ENCODE measurements at places on chromosomes 7 and 10. TPM values are rescaled to one million over a fixed set of nuclear protein-coding genes. Genes with fewer than 3 reads are reported as not detected.

GRCh38 chr7:155711081-155711480 is 66.6 kb downstream of the RBM33 start:
- H3K27ac ChIP-seq: no peak overlapping the region
- no peak overlapping the region for H3K4me3 ChIP-seq
- no peaks in the 10 kb centered on the region for H3K27me3 ChIP-seq
- H3K36me3 ChIP-seq: peaks cover 86% of the 10 kb centered on the region

The PWWP2B gene
- polyA plus RNA-seq: 2.4 TPM

The SCART1 gene
- not detected for polyA plus RNA-seq

GRCh38 chr7:155643804-155644177 is 670 bp upstream of the RBM33 start:
- peak overlapping the region; percentile 94 for H3K4me3 ChIP-seq
- peaks cover 40% of the 10 kb centered on the region for H3K36me3 ChIP-seq
- peak; percentile 3 for DNase-seq
- H3K27ac ChIP-seq: peak overlapping the region; percentile 77
- peaks cover 15% of the 10 kb centered on the region for H3K4me1 ChIP-seq

The LIPK gene
- not detected for polyA plus RNA-seq

DNA sequence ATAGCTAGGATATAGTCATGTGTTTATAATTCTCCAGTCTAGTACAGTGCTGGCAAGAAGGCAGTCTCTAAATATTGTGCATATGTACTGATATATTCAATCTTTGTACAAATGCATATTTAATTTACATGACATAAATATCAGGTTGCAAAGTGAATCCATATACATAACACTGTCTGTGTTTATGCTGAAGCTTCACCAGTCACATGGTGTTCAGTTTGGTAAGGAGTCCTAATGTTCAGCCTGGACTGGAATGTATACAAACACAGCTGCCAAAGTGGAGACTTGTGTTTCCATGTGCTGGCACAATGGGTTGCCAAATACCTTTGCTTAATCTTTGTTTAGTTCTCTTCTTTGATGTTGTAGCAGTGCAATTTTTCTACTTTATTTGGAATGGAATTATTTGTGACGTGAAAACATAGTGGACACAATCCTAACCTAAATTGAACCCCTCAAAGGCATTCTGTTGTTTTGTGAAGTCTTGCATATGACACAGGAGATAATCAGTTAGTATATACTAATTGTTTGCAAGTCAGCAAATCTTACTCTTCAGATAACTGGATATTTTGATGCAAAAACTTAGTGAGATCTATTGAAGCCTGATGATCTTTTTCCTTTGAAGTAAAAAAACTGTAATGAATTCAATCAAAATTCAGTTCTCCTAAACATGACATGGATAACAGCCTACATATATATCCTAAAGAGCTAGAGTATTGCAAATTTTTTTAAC is 17.3 kb upstream of the ARL4A start:
- peak overlapping the region; percentile 86 for H3K27ac ChIP-seq
- no peak for DNase-seq
- no peaks in the 10 kb centered on the region for H3K27me3 ChIP-seq
- no peaks in the 10 kb centered on the region for H3K36me3 ChIP-seq
- peak overlapping the region; percentile 60 for H3K4me3 ChIP-seq
- peaks cover 62% of the 10 kb centered on the region for H3K4me1 ChIP-seq

DNA sequence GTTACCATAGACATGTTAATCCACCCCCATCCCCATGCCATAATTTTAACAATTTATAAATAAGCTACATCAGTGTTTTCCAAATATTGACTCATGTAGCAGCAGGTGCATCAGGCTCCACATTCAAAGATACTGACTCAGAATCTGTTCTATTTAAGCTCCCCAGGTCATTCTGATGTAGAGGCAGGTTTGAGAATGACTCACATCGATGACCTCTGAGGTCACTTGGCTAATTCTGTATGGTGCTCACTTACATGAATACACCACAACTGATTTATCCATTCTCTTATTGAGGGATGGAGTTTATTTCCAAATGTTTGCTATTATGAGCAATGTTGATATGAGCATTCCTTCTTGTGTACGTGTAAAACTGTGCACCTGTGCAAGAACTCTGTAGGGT is 1159.0 kb downstream of the TYW1 start:
- DNase-seq: no peak
- H3K27ac ChIP-seq: no peak overlapping the region
- no peaks in the 10 kb centered on the region for H3K27me3 ChIP-seq
- H3K4me1 ChIP-seq: no peaks in the 10 kb centered on the region

The CYP3A5 gene
- polyA plus RNA-seq: not detected

The UBE2D4 gene
- 10.9 TPM for polyA plus RNA-seq

- no peaks in the 10 kb centered on the region for H3K27me3 ChIP-seq
- no peak overlapping the region for H3K27ac ChIP-seq
- DNase-seq: no peak
- H3K4me3 ChIP-seq: peak overlapping the region; percentile 74
- H3K4me1 ChIP-seq: peaks cover 28% of the 10 kb centered on the region
- H3K36me3 ChIP-seq: peaks cover 39% of the 10 kb centered on the region
Observed at GRCh38 chr7:100866729-100867039, 503 bp upstream of the TRIP6 start.

- no peaks in the 10 kb centered on the region for H3K27me3 ChIP-seq
- H3K4me3 ChIP-seq: no peak overlapping the region
- H3K4me1 ChIP-seq: no peaks in the 10 kb centered on the region
Observed at GRCh38 chr7:110645060-110645459, 445.9 kb upstream of the LRRN3 start.

The ZNF735 gene
- not detected for polyA plus RNA-seq

DNA sequence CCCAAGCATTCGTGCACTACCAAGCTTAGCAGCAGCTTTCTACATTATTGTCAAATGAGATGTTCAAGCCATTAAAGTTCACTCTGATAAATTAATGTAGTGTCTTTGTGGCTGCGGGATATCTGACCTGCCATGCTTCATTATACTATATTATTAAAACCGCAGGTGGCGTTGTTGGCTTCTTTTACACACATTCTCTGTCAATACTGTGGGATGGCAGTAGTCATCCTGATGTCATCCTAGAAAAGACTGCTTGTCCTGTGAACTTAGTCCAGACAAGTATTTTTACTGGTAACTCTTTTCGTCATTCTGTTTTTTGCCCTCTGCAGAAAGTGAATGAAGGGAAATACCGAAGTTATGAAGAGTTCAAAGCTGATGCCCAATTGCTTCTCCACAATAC is 103.9 kb downstream of the ZMYND11 start:
- no peaks in the 10 kb centered on the region for H3K27me3 ChIP-seq
- H3K27ac ChIP-seq: no peak overlapping the region

- no peak overlapping the region for H3K4me3 ChIP-seq
- H3K4me1 ChIP-seq: peaks cover 2% of the 10 kb centered on the region
- no peaks in the 10 kb centered on the region for H3K27me3 ChIP-seq
- no peak overlapping the region for H3K27ac ChIP-seq
- peaks cover 89% of the 10 kb centered on the region for H3K36me3 ChIP-seq
Observed at GRCh38 chr10:48695636-48696534, 11.2 kb downstream of the WDFY4 start.

DNA sequence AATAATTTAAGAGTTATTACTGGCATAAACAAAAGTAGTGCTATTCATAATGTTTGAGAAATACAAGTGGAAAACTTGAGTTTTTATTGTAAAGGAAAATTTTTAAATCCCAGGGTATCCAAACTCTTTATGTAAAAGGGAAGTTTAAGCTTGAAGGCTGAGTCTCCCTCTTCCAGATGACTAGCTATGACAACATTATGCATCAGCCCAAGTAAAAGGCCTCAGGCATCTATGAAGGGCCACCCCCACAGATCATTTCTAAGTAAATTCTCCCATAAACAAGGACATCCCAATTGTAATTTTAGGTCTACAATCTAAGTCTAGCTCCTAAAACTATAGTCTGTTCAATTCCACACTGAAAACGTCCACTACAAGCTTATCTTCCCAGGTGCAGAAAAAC is 166.2 kb upstream of the STEAP1 start:
- H3K27ac ChIP-seq: no peak overlapping the region
- H3K27me3 ChIP-seq: no peaks in the 10 kb centered on the region
- H3K36me3 ChIP-seq: no peaks in the 10 kb centered on the region
- no peaks in the 10 kb centered on the region for H3K4me1 ChIP-seq
- no peak overlapping the region for H3K4me3 ChIP-seq

GRCh38 chr7:137606061-137606674 is 240.6 kb downstream of the DGKI start:
- H3K4me3 ChIP-seq: no peak overlapping the region
- peak; percentile 20 for DNase-seq
- H3K4me1 ChIP-seq: no peaks in the 10 kb centered on the region

DNA sequence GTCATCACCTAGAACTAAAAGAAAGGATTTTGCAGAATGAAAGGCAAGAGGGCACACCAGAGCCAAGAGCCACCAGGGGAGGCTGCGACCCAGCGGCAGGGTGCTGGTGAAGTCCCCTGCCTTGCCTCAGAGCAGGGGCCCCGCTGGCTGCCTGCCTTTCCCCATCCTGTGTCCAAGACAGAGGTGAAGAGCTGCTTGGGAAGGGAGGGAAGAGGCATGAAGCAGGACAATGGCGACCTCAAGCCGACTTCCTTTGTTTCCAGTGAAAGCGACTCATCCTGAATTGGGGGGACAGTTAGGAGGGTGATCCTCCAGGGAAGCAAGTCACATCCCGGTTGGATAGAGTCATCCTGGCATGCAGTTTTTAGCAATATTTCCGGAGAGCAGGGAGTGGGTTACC is 255.5 kb upstream of the YAE1 start:
- no peaks in the 10 kb centered on the region for H3K36me3 ChIP-seq
- no peak for DNase-seq
- H3K27me3 ChIP-seq: no peaks in the 10 kb centered on the region
- no peaks in the 10 kb centered on the region for H3K4me1 ChIP-seq

DNA sequence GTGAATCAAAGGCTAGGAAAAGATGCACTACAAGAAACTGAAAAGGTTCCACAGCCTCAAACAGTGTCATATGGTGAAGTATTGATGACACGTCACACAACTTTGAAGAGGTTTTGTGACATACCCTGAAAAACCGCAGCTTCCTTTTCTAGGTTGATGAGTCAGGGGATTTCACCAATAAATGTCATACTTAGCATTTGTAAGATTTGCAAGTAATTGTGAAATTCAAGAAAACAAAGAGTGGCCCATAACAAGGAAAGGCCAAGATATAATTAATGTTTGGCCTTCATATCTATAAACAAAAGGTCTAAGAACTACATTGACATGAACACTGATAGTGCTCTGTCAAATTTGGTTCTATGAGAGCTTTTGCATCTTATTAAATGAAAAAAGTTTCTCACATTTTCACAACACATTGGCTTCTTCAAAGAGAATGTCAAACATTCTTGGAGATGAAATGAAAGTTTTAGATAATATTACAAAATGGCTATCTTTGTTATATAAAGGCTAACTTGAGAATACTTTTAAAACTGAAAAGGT is 62.0 kb upstream of the NAMPT start:
- H3K4me1 ChIP-seq: peaks cover 40% of the 10 kb centered on the region
- H3K4me3 ChIP-seq: no peak overlapping the region
- no peaks in the 10 kb centered on the region for H3K36me3 ChIP-seq
- peak; percentile 98 for DNase-seq
- no peaks in the 10 kb centered on the region for H3K27me3 ChIP-seq

- H3K27me3 ChIP-seq: no peaks in the 10 kb centered on the region
- DNase-seq: no peak
Observed at GRCh38 chr10:110797416-110797815, 74.3 kb upstream of the PDCD4 start.

The PRLHR gene
- polyA plus RNA-seq: not detected

DNA sequence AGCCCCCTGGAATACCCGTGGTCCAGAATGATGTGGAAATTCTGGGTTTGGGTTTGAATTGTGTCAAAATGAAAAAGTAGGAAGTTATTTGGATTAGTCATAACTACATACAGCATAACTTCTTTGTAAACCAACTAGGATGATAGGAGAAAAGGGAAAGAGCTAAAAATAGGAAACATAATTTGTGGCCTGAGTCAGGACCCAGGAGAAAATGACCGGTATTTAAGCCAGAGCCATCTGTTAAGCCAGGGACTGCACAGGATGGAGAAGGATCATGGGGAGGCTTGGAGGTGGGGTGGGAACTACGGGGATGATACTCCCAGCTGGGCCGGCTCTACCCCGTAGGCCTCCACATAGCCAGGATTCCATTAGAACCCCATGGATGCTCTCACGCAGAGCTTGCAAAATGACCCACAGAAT is 98.6 kb downstream of the MYOF start:
- H3K27ac ChIP-seq: peak overlapping the region; percentile 13
- H3K4me1 ChIP-seq: peaks cover 54% of the 10 kb centered on the region
- DNase-seq: peak; percentile 65
- H3K27me3 ChIP-seq: no peaks in the 10 kb centered on the region
- peaks cover 18% of the 10 kb centered on the region for H3K36me3 ChIP-seq

The SOSTDC1 gene
- not detected for polyA plus RNA-seq

The RSPH10B gene
- not detected for polyA plus RNA-seq

The ACBD7 gene
- polyA plus RNA-seq: not detected

DNA sequence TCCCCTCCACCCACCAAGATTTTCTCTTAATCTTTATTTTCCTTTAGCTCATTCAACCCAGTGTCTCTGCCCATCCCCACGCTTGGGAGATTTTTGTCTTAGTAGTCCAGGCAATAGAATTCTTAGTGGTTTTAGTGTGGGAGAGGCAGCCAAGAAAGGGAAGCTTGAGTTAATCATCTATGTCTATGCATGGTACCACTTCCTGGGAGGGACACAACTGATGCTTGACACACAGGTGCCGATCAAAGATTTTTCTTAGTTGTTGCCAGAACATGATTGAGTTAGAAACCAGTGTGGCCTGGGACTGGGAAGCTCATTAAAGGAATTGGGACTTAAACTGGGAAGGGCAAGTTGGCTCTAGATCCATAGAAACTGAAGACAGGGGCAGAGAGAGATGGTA is 3.1 kb downstream of the STRA8 start:
- no peaks in the 10 kb centered on the region for H3K36me3 ChIP-seq
- no peaks in the 10 kb centered on the region for H3K27me3 ChIP-seq
- no peaks in the 10 kb centered on the region for H3K4me1 ChIP-seq

DNA sequence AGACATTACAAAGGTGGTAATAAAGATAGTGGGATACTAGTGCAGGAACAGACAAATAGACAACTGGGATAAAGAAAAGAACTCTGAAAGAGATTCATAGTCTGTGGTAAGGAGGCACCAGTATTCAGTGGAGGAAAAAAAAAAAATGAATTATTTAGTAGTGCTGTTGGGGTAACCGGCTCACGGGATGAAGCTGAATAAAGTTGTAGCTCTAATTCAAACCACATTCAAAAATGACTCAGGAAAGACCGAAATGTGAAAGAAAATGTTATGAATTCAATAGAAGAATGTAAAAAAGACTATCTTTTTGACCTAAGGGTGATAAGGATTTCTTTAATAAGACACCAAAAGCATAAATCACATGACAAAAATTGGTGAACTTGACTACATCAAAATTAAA is 83.1 kb upstream of the HABP2 start:
- H3K4me3 ChIP-seq: no peak overlapping the region
- DNase-seq: no peak
- H3K4me1 ChIP-seq: no peaks in the 10 kb centered on the region
- H3K27ac ChIP-seq: no peak overlapping the region
- no peaks in the 10 kb centered on the region for H3K27me3 ChIP-seq
- no peaks in the 10 kb centered on the region for H3K36me3 ChIP-seq
